ENCODE measurements at places on chromosomes 16 and 17.

- no peak for DNase-seq
Observed at GRCh38 chr16:11296706-11297491, 15.8 kb upstream of the PRM1 start.

GRCh38 chr17:7825206-7825990, 8.6 kb upstream of the KDM6B start:
- no peak for DNase-seq

DNA sequence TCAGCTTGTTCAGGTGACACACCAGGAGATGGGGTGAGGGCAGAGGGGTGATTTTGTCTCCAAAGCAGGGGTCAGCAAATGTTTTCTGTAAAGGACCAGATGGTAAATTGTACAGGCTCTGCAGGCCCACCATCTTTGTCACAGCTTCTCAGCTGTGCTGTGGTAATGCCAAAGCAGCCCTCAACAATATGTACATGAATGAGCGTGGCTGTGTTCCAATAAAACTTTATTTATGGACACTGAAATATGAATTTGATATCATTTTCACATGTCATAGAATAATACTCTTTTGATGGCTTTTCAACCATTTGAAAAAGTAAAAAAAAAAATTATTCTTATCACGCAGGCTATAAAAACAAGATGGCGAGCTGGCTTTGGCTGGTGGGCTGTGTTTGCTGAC, 206.4 kb upstream of the RPL38 start:
- DNase-seq = no peak

DNA sequence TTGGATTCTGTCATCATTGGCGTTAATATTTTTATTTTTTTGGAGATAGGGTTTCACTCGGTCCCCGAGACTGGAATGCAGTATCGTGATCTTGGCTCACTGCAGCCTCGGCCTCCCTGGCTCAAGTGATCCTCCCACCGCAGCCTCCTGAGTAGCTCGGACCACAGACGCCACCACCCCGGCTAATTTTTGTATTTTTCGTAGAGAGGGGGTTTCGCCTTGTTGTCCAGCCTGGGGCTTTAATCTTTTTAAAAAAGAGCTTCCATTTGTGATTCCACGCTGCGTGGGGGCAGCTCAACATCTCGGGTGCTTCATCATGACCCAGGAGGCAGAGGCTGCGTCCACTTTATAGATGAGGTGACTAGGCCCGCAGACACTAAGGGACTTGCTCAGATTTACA, 1.5 kb downstream of the BANP start:
- DNase-seq = no peak

- DNase-seq = no peak
Observed at GRCh38 chr16:2027024-2028010, 615 bp downstream of the NHERF2 start.

DNA sequence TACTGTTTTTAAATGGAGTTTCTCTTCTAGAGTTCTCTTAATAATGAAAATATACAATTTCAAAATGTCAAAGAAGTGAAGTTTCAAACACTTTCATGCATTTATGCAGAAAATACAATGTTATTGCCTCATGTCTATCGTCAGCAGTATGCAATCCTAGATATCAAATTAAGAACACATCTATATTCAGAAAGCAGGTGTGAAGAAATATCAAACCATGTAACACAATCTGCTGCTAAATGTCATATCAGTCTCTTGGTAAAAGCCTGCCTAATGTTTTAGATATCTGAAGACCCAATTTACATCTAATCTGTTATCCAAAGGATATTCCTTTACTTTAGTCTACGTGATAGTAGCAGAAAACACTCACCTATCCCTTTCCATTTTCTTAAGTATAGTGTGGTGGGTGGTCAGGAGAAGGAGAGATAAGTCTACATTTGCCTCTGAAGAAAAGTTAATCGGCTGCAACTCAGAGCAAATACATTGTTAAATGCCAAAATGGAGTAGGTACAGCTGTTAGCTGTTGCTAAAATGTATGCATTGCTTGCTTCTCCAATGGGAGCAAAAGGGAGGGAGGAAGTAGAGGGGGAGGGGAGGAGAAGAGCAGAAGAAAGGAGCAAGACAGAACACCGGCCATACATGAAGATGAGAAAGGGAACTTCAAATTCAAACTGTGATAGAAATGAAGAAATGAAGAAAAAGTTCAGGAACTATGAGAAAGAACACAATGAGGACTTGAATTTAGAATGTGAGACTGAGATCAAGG, 64.9 kb downstream of the ITFG1 start:
- no peak for DNase-seq

GRCh38 chr17:42779936-42780850, at the start of gene WNK4:
WNK4 (plus strand) TSS chr17:42780610; CDS start chr17:42780699, 89 bp downstream.
- no peak for DNase-seq
